ENCODE measurements at places on chromosomes 16 and 17. TPM values are rescaled to one million over a fixed set of nuclear protein-coding genes. Genes with fewer than 3 reads are reported as not detected.

DNA sequence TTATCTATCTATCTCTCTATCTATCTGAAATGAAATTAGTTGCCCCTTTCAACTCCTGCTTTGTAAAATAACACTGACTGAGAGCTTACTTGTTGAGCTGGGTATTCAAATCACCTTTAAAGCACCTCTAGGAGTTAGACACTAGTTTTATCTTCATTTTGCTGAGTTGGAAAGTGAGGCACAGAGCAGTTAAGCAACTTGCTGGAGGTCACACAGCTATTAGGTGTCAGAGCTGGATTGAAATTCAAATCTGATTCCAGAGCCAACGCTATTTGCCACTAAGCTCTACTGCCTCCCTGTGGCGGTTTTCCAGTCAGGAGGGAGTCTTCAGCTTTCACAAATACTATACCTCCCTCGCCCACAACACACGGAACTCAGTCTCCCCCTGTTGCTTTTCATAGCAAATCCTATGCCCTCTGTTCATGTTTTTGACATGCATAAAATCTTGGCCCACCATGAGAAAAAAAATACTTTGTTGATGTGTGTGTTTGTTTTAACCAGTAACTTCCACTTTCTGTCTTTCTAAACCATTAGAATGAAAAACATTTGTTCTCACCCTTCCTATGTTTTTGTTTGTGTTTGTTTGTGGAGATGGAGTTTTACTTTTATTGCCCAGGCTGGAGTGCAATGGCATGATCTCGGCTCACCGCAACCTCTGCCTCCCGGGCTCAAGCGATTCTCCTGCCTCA lies 74.8 kb upstream of the SMURF2 start:
- peak; percentile 73 for DNase-seq
- H3K27ac ChIP-seq = no peak overlapping the region
- no peaks in the 10 kb centered on the region for H3K27me3 ChIP-seq
- no peak overlapping the region for H3K4me3 ChIP-seq

DNA sequence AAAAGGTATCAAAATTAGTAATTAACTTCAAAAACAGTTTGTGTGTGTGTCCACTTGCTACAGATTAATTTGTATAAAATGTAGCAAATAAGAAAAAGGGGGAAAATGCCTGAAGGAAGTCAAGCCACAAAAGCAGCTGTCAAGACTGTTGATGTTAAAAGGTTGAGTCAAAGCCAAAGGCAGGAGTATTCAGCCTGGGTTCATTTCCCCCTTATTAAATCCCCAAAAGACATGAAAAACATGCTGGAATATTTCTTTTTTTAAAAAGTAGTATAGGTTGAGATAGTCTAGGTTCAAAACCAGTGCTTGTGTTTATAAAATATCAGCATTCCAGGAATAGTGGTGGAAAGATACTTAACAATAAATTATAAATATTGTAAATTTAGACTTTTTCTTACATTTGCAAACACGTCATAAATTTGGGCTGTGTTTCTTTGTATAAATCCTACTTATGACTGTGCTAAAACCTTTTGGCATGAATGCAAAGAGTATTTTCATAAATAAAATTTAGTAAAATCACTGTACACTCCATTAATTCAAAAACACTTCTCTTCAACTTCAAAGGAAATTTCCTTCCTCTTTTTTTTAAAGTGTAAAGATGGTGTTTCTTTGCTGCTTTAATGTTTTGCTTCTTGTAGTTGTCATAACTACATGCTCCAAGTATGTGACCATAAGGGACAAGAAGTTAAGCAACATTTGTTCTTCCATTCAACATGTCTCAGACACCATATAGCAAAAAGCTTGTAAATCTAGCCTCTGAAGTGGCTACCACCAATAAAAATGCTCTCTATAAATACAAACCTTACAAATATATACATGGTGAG lies 72.0 kb downstream of the SKAP1 start:
- H3K4me3 ChIP-seq = no peak overlapping the region
- DNase-seq = no peak
- H3K27me3 ChIP-seq = no peaks in the 10 kb centered on the region

DNA sequence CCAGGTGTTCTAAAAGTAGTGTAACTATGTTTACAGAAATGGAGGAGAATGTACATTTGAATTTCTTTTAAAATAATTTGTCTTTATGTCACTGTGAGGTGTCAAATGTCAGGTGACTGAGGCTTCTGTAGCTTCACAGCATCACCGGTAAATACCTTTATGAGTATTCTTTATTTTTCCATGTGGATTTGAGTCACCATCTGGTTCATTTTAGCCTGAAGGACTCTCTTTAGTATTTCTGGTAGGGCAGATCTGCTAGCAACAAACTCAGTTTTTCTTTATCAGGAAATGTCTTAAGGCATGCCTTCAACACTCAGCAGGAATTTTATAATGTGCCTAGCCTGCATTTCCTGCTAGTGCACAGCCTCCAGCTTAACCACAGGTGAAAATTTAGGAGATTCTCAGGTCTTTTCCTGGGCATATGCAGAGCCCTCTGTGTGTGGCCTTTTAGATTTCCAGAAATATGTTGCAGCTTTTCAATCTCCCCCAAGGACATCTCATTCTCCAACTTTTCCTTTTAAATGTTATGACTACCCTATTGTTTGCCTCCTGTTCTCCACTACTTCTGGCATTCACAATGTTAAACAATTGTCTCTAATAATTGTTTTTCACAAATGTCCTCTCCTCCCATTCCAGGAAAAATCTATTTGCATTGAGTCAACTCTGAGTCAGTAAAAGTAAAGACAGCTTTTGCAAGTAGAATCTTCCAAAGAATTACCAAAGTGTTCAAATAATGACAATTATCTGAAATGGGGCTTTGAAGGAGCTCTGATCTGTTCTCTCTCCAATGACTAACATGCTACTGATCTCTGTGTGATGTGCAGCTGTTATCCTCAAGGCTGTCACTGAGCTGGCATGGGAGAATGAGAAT lies 239.4 kb upstream of the CPHXL start:
- H3K27me3 ChIP-seq = no peaks in the 10 kb centered on the region
- H3K4me1 ChIP-seq = no peaks in the 10 kb centered on the region

NHLRC4 gene
- total RNA-seq = 0.19 TPM

FZD2 gene
- total RNA-seq = 0.07 TPM

- no peak overlapping the region for H3K27ac ChIP-seq
- H3K4me3 ChIP-seq = no peak overlapping the region
- peaks cover 6% of the 10 kb centered on the region for H3K27me3 ChIP-seq
Observed at GRCh38 chr16:2814551-2815298, 2.3 kb upstream of the PRSS21 start.

GRCh38 chr16:59759296-59759695 lies 1025.2 kb upstream of the GOT2 start:
- no peak overlapping the region for H3K27ac ChIP-seq
- H3K4me1 ChIP-seq = no peaks in the 10 kb centered on the region
- no peaks in the 10 kb centered on the region for H3K36me3 ChIP-seq
- no peak overlapping the region for H3K4me3 ChIP-seq

HASPIN gene
- total RNA-seq = 25.2 TPM

CCDC57 gene
- total RNA-seq = 43.8 TPM

PRSS22 gene
- total RNA-seq = not detected

P2RX5 gene
- 69.7 TPM for total RNA-seq

DNA sequence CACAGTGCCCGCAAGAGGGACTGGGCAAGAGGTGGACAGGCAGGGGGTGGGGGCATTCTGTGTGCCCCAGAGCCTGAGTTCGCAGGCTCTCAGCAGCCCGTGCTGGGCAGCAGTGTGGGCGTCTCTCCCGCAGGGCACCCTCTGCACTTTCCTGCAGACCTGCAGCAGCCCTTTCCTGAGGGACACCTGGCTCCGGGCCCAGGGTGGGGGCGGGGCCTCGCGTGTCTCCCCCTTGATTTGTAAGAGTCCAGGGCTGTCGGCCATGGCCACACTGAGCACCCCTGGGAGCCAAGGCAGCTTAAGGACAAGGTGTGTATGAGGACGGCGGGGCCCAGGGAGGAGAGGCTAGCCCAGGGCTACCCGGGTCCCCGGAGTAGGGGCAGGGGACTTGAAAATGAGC lies 33.4 kb upstream of the SLC38A10 start:
- H3K36me3 ChIP-seq = no peaks in the 10 kb centered on the region
- H3K27me3 ChIP-seq = peaks cover 5% of the 10 kb centered on the region
- H3K4me1 ChIP-seq = no peaks in the 10 kb centered on the region
- no peak overlapping the region for H3K4me3 ChIP-seq

KRT13 gene
- not detected for total RNA-seq

ZPBP2 gene
- total RNA-seq = 0.19 TPM

GRCh38 chr16:88077328-88078108 lies 126.3 kb downstream of the BANP start:
- no peak for DNase-seq
- peaks cover 12% of the 10 kb centered on the region for H3K36me3 ChIP-seq
- no peaks in the 10 kb centered on the region for H3K4me1 ChIP-seq
- no peak overlapping the region for H3K27ac ChIP-seq
- no peak overlapping the region for H3K4me3 ChIP-seq
- H3K27me3 ChIP-seq = no peaks in the 10 kb centered on the region

- H3K36me3 ChIP-seq = peaks cover 2% of the 10 kb centered on the region
- no peak for DNase-seq
- no peaks in the 10 kb centered on the region for H3K4me1 ChIP-seq
- no peaks in the 10 kb centered on the region for H3K27me3 ChIP-seq
Observed at GRCh38 chr17:75642784-75643642, 9.8 kb downstream of the SMIM5 start.

DNA sequence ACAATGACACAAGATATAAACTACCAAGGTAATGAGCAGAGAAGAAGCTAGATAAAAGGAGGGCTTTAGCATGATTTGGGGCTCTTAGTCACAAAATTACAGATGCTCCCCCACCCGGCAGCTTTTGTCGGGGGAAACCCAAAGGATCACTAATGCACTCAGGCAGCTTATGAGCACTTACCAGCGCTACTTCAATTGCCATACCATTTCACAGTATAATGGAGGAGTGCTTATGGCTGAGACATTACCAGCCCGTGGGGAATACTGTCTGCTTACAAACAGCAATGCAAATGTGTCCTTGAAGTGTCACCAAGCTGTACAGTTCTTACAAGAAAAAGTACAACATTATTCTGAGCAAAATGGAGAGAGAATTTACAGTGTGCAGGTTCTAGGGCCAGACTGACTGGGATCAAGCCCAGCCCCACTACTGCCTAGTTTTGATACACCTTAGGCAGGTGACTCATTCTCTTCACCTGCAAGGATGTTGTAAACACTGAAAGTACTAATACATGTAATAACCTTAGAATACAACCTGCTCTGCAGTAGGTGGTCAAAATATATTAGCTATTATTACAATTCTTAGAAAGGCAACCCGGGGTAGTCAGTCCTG lies 16.3 kb downstream of the ANKFY1 start:
- no peaks in the 10 kb centered on the region for H3K27me3 ChIP-seq
- no peak for DNase-seq
- peaks cover 13% of the 10 kb centered on the region for H3K36me3 ChIP-seq
- H3K4me3 ChIP-seq = no peak overlapping the region

- no peak overlapping the region for H3K4me3 ChIP-seq
- no peaks in the 10 kb centered on the region for H3K27me3 ChIP-seq
- H3K36me3 ChIP-seq = no peaks in the 10 kb centered on the region
- no peak overlapping the region for H3K27ac ChIP-seq
Observed at GRCh38 chr17:79071161-79071740, 3.4 kb upstream of the ENGASE start.

- no peak overlapping the region for H3K4me3 ChIP-seq
- H3K27me3 ChIP-seq = no peaks in the 10 kb centered on the region
- H3K36me3 ChIP-seq = peaks cover 6% of the 10 kb centered on the region
- peak overlapping the region; percentile 37 for H3K27ac ChIP-seq
- peaks cover 20% of the 10 kb centered on the region for H3K4me1 ChIP-seq
Observed at GRCh38 chr17:59859444-59860025, 33.2 kb downstream of the TUBD1 start.

CLDN6 gene
- not detected for total RNA-seq

- DNase-seq = no peak
- H3K4me3 ChIP-seq = no peak overlapping the region
- no peak overlapping the region for H3K27ac ChIP-seq
- peaks cover 21% of the 10 kb centered on the region for H3K4me1 ChIP-seq
- no peaks in the 10 kb centered on the region for H3K27me3 ChIP-seq
- peaks cover 75% of the 10 kb centered on the region for H3K36me3 ChIP-seq
Observed at GRCh38 chr16:71919035-71919434, 23.7 kb downstream of the IST1 start.

DNA sequence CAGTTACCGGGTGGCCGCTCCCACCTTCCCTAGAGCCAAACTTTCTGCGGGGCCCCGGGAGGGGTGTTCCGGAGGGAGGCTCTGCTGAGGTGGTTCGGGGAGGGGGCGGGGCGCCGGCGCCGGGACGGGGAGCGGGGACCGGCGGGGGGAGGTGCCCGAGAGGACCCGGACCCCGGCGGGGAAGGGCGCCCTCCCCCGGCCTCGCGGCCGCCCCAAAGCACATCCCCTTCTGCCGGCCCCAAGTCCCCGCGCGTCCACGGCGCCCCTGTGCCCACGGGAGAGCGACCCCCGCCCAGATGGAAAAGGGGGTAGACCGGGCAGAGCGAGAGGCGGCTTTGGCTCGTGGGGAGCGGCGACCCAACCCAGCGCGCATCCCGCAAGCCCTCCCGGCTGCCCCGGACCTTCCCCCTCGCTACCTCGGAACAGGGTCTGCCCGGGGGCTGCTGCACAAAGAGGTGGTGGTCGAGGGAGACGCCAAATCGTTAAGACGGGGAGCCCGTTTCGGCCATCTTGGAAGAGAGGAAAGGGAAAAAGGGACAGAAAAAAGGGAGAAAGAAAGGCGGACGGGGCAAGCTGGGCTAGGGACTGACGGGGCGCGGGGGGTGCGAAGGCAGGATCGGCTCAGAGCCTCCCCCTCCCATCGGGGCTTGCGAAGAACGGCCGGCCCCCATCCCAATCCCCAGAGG lies 530 bp downstream of the PCGF2 start:
- DNase-seq = peak; percentile 52
- peaks cover 33% of the 10 kb centered on the region for H3K4me1 ChIP-seq
- H3K4me3 ChIP-seq = peak overlapping the region; percentile 64
- no peak overlapping the region for H3K27ac ChIP-seq
- peaks cover 36% of the 10 kb centered on the region for H3K27me3 ChIP-seq
- H3K36me3 ChIP-seq = peaks cover 4% of the 10 kb centered on the region

- peaks cover 3% of the 10 kb centered on the region for H3K27me3 ChIP-seq
- H3K27ac ChIP-seq = no peak overlapping the region
- DNase-seq = no peak
- H3K36me3 ChIP-seq = no peaks in the 10 kb centered on the region
- no peaks in the 10 kb centered on the region for H3K4me1 ChIP-seq
- no peak overlapping the region for H3K4me3 ChIP-seq
Observed at GRCh38 chr17:56159826-56160380, 6.6 kb downstream of the ANKFN1 start.

Measured in activated CD4-positive, alpha-beta T cell treated with anti-CD3 and anti-CD28 coated beads for 36 hours (primary cell).